ENCODE measurements at places on chromosomes 3 and 15.

GRCh38 chr3:149226776-149227175 lies 5.1 kb upstream of the CP start:
- no peak for DNase-seq

DNA sequence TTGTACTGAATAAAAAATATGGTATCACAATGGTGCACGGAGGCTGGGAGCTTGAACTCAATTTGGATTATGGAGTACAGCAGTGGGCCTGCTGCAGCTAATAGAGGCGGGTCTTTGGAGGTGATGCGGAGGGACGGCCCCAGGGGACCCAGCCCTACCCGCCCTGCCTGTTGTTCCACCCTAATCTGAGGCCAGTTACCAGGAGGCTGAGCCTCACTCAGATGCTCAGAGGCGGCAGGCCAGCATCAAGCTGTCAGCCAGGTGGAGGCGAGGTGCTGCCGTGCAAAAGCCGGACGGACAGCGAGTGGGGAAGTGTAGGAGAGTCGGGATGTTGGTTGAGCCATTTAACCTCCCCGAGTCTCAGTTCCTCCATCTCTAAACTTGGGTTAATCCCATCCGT lies 218.5 kb upstream of the RGMA start:
- DNase-seq, result no peak

DNA sequence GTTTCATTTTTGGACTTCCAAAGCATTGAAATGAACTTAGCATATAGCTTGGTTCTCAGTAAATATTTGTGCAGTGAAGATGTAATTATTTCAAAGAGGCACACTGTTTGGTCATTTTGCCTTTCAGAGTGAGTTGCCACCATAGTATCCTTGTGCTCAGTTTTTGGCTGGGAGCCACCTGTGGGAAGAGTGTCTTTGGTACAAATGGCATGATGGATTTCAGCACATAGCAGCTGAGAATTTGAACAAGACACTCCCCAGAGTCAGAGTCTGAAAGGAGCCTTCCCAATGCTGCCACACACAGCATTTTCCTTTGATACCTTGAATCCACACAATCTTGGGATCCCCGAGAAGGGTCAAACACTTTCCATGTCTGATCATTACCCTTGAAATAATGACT lies 897.2 kb upstream of the ARPP21 start:
- no peak for DNase-seq

DNA sequence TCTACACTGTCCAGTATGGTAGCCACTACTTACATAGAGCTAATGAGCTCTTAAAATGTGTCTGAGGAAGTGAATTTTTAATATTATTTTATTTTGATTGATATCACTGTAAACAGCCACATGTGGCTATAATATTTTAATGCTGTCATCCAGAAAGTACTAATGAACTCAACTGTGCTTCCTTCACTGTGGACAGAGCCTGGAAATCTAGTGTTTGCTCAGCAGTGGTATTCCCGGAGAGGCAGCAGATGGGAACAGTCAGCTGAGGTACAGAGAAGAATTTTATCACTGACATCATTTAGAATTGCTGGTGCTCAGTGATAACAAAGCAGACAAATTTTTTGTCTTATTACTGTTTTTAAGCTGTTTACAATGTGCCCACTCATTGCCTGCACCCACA lies 68.7 kb upstream of the ACP3 start:
- DNase-seq, result no peak

DNA sequence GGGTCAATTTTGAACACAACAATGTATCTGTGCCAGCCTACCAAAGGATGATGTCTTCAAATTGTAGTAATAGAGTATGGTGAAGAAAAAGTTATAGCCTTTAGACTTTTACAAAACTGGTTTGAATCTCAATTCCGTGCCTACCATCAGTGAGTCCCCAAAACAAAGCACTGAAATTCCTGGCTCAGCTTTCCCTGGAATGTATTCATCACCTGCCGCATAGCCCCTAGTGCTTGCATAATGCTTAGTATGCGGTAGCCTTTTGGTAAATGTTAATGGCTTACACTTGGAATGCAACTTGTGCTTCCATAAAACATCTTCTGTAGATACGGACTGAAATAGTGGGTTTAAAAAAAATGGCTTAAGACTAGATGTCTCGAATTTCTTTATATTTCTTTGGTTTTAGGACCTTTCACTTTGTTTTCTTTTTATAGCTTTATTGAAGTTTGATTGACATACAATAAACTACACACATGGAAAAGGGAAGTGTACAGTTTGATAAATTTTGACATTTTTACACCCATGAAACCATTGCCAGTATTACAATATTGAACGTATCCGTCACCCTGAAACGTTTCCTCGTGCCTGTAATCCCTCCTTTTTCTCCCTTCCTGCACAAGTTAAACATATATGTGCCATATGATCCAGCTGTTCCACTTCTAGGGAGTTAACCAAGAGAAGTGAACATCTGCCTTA lies 12.1 kb downstream of the SACM1L start:
- DNase-seq, result no peak

All from CD4-positive, alpha-beta T cell (primary cell).